ENCODE measurements at places on chromosomes 4 and X.

DNA sequence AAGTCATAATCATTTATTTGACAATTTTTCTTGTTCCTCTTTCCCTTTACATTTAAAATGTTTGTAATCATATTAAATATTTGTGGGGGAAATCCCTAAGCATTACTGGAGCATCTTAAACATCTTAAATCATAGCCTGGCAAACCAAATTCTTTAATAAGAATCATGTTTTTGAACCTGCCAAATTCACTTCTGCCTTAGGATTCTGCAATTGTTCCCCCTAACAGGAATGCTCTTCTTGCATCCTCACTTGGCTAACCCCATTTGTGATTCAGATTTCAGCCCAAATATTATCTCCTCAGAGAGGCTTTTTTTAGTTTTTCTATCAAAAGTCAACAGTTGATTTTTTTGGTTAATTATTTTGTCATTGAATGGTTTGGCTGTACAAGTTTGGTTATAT lies 241.1 kb downstream of the MAPK10 start:
- DNase-seq = no peak

- DNase-seq = no peak
These were observed 825.7 kb downstream of the TECRL start for GRCh38 chr4:63583561-63583960.

DNA sequence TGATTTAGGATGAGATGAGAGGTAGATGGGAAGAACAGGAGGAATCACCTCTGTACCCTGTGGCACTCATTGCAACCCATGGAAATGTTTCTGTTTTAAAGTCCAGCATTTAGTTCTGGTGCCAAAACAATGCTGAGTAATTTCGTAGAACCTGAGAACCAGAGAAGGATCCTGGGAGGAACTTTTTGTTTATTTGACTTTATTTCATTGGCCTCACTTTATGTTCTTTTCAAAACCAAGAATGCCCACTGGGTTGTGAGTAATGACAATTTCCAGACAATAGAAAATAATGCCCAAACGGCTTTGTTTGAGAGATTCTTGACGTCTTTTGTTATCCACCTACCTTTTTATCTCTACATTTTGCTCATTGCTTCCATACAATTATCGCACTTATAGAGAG lies 111.3 kb downstream of the SHROOM3 start:
- no peak for DNase-seq

GRCh38 chr4:56757261-56757746 lies 64.2 kb downstream of the SPINK2 start:
- DNase-seq = no peak

DNA sequence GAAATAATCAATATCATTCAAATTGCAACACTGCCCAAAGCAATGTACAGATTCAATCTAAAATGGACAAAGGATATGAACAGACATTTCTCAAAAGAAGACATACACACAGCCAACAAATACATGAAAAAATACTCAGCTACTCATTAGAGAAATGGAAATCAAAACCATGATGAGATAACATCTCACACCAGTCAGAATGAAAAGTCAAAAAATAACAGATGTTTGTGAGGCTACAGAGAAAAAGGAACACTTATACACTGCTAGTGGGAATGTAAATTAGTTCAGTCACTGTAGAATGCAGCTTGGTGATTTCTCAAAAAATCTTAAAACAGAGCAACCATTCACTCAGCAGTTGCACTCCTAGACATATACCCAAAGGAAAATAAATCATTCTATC lies 205.2 kb downstream of the DKK2 start:
- DNase-seq = no peak

DNA sequence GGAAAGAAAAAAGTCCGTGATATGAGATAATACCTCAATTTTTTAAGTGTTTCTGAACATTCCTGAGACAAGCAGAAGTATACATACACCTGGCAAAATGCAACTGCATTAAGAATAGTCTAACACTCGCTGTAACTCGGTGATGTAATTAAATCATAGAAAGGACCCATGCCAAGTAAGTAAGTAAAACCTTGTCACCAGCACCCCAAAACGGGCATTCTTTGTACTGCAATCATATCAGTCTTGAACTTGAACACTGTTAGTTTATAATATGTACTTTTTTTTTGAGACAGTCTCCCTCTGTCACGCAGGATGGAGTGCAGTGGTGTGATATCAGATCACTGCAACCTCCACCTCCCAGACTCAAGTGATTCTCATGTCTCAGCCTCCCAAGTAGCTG lies 47.4 kb downstream of the SMIM14 start:
- DNase-seq = no peak

DNA sequence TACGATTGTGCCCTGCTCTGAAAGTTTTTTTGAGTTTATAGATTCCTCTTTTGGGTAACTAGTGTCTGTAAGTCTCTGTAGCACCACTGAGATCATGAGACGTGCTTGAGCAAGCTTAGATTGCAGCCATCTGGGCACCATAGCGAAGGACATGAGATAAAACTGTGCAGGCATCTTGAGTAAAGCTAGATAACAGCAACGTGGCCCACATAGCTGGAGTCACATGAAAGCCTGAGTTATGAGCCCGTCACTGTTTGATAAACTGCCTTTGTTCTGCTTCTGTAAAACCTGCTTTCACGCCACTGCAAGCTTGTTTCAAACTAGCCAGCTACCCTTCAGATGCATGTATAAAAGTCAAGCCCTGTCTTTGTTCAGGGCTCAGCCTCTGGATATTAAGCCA lies 359.1 kb upstream of the CXorf51A start:
- DNase-seq = no peak

GRCh38 chr4:65193985-65194384 lies 476.3 kb downstream of the EPHA5 start:
- no peak for DNase-seq

- DNase-seq = no peak
These were observed 297 bp upstream of the MTMR8 start for GRCh38 chrX:64395568-64395929.

DNA sequence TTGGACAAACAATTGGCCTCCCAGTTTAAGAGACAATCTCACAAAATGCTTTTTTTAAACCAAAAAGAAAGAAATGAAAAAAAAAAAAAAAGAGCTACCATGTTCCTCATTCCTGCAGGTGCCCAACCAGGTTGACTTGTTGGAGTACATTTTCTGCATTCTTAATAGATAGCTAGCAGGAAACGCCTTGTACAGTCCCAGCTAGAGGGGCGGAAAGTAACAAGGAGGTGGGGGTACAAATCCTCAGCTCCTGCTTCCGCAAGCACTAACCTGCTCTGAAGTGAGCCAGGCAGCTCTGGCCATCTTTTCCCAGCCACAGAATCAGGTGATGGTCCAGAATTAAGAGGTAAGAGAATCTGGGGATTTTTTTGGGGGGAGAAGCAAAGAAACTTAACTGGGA lies at the start of gene VGLL1:
Gene VGLL1 (plus strand): TSS at position 265 of the 400 bp plus-strand sequence. CDS start 3,806 bp downstream, outside the sequence.
- no peak for DNase-seq

DNA sequence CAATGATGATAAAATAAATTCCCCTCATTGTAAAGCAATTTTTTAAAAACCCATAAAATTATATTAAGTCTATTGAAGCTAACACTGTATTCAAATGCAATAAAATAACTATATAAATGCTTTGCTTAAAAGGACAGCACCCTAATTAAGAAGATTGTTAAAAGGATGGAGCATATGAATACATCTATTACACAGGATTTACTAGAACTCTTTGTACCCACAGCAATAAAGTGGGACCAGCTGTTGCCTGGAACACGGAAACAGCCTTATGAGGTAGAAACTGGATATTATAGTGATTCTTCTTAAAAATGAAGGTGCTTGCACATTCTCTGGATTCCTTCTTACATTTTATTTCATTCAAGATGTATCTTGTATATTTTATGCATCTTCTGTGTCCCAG lies 298.7 kb upstream of the KLF3 start:
- DNase-seq = no peak

- no peak for DNase-seq
These were observed 122.3 kb downstream of the ITIH6 start for GRCh38 chrX:54675762-54676161.

DNA sequence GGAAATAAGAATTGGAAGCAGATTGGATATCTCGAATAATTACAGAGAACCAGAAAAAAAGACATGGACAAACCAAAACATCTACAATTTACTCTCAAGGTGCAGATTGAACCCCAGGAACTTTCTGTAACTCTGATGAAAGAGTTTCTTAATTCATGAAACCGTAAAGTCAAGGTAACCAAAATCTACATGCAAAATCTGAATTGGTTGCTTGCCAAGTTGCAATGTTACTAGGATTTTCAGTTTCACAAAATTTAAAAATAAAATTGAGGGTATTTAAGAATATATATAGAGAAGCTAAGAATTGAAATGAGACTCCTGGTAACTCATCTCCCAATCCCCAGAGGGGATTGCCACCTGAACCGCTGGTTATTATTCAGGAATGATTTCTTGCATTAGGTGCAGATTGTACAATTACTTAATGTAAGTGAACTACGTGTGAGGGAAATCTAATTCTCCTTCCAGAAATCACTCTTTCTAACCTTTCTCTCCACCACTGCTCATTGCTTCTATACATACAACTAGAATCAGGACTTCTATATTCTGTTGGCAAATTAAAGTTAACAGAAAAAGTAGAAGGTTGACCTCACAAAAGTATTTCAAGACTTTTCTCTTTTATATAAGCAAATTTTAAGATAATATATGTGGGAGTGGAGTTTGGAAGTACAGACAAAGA lies 221.5 kb upstream of the NDST4 start:
- no peak for DNase-seq

DNA sequence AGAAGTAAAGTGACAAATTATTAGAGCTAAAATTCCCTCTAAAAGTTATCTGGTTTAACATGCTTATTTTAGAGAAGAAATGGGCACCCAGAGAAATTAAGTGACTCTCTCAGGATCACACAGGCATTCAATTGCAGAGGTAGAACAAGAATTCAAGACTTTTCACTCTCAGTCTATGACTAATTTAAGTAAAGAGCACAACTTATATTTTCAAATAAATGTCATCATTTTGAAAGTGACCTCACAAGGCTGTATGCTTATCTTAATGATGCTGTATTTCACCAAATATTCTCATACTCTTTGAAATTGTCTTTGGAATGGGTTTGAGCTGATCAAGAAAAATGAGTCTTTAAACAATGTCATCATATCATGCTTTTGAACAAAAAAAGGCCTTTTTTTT lies 15.3 kb downstream of the GPR174 start:
- no peak for DNase-seq

- no peak for DNase-seq
These were observed 243.8 kb upstream of the JADE1 start for GRCh38 chr4:128565565-128566186.

- no peak for DNase-seq
These were observed 56.6 kb downstream of the CNOT6L start for GRCh38 chr4:77762531-77762930.

- no peak for DNase-seq
These were observed 178.7 kb downstream of the DCTD start for GRCh38 chr4:182738283-182739047.

GRCh38 chr4:139189972-139190371 lies 13.0 kb upstream of the ELF2 start:
- DNase-seq = no peak

GRCh38 chr4:38894322-38894982 lies 26.8 kb downstream of the FAM114A1 start:
- no peak for DNase-seq

DNA sequence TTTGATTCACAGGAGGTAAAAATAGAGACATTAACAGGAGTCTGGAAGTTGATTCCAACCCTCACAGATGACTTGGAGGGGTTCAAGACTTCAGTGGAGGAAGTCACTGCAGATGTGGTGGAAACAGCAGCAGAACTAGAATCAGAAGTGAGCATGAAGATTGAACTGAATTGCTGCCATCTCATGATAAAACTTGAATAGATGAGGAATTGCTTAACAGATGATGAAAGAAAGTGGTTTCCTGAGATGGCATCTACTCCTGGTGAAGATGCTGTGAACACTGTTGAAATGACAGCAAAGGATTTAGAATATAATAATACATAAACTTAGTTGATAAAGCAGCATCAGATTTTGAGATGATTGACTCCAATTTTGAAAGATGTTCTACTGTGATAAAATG lies 76.5 kb downstream of the RELL1 start:
- DNase-seq = no peak

- no peak for DNase-seq
These were observed 36.2 kb downstream of the PAPSS1 start for GRCh38 chr4:107683873-107684272.

GRCh38 chr4:38365748-38366310 lies 298.2 kb upstream of the KLF3 start:
- no peak for DNase-seq

GRCh38 chr4:53905941-53906377 lies 158.4 kb downstream of the CHIC2 start:
- DNase-seq = no peak

DNA sequence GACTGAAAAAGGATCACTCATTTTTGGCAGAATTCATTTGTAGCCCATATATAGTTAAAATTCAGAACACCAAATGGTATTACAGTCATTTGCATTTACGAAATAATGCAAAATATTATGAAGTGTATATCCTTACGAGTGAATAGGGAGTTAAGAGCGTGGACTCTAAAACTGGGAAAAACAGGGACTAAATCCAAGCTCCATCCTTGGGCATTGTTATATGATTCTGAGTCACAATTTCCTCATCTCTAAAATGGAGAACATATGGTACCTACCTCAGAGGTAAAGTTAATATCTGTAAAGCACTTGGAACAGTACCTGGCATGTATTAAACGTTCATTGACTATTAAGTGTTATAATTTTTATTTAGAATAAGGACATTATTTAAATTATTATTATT lies 106.3 kb downstream of the ZAR1 start:
- no peak for DNase-seq

DNA sequence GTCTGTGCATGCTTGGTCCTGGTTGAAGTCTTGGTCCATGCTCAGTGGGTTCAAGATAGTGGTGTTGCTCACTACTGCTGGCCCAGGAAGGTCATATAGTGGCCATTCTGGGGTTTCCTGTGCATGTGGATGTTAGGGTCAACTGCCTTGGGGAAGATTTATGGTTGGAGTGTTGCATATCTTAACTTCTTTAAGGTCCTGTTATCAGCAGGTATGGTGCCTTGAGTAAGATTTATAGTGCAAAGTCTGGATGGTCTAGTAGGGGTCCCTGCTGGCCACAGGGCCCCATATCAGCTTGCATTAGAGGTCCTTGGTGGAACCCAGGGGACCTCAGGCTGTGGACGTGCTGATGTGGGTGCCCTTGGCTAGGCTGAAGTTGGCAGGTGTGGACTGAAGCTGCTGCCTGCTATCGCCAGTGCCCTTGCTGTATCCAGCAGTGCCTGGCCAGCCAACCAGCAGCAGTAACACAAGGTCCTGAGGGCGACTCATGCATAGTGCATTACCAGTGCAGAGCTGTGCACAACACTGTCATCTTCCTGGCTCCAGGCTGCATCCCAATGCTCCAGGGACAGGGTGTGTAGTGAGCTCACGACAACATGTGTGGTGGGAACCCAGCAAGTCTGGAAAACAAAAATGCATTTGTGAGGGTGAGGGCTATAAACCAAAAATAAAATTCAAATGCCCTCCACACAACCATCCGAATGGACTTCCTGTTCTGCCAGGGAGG lies 61.0 kb downstream of the BEX3 start:
- no peak for DNase-seq

DNA sequence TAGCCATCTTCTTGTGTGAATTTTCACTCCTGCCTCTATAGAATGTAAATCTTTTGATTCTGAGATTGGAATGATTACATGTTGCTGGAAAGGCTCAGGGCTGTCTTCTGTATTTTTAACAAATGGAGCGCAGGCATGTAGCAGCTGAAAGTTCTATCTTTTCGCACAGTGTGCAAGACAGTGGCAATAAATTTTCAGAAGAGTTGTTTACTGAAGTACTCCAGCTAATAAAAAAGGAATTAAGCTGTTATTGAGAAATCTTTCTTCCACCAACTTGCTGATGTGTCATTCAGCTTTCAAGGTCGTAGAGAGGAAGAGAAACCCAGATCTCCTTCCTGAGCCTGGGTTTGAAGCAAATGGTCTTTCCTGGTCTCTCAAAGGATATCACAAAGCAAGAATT lies 122.0 kb upstream of the PUDP start:
- DNase-seq = no peak
